ENCODE measurements at places on chromosomes 2 and 18.

- no peak for DNase-seq
Observed at GRCh38 chr2:239268082-239268481, 132.7 kb downstream of the HDAC4 start.

GRCh38 chr2:121212661-121213325 is 72.2 kb downstream of the TFCP2L1 start:
- DNase-seq, result no peak

DNA sequence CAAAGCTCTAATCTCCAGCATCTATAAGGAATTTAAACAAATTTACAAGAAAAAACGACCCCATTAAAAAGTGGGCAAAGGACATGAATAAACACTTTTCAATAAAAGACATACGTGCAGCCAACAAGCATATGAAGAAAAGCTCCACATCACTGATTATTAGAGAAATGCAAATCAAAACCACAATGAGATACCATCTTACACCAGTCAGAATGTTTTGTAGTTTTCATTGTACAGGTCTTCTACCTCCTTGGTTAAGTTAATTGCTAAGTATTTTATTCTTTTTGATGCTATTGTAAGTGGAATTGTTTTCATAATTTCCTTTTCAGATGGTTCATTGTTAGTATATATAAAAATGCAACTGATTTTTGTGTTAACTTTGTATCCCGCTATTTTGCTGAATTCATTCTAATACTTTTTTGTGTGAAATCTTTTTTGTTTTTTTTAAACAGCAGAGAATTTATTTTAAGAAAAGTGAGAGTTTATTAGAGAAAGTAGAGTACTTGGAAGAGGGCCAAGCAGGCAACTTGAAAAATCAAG is 40.7 kb downstream of the SLC39A10 start:
- no peak for DNase-seq

- no peak for DNase-seq
Observed at GRCh38 chr18:67354091-67354490, 162.4 kb downstream of the DSEL start.

DNA sequence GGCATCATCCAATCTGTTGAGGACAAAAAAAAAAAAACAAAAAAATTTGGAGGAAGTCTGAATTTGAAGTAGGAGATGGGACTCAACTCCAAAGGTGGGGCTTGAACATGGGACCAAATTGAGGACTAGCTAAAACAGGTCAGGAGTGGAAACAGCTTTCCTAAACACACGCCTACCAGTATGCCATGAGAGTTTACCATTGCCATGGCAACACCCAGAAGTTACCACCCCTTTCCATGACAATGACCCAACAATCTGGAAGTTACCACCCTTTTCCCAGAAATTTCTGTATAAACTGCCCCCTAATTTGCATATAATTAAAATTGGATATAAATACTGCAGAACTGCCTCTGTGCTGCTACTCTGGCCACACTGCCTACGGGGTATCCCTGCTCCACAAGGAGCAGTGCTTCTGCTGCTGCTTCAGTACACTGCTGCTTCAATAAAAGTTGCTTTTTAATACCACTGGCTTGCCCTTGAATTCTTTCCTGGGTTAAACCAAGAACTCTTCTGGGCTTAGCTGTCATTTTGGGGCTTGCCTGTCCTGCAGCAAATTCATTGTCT is 73.3 kb upstream of the FSIP2 start:
- DNase-seq, result no peak

DNA sequence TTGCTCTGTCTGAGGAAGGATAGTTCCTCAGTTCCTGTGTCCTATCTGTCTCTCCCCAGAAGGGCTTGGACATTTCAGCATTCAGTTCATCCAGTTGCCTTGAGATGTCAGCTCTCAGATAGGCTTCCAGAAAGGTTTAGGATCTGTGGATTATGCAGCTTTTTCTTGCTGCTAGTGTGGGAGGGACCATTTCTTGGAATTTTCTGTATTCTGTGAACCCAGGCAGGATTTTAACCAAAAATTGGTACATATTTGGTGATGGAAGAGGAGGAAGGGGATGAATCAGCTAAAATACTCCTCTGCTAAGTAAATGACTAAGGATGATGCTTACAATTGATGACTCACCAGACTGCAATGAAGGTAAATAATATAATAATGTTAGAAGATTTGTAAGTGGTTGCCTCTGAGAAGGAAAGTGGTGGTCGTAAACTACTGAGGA is 58.6 kb upstream of the DOCK10 start:
- DNase-seq, result no peak

DNA sequence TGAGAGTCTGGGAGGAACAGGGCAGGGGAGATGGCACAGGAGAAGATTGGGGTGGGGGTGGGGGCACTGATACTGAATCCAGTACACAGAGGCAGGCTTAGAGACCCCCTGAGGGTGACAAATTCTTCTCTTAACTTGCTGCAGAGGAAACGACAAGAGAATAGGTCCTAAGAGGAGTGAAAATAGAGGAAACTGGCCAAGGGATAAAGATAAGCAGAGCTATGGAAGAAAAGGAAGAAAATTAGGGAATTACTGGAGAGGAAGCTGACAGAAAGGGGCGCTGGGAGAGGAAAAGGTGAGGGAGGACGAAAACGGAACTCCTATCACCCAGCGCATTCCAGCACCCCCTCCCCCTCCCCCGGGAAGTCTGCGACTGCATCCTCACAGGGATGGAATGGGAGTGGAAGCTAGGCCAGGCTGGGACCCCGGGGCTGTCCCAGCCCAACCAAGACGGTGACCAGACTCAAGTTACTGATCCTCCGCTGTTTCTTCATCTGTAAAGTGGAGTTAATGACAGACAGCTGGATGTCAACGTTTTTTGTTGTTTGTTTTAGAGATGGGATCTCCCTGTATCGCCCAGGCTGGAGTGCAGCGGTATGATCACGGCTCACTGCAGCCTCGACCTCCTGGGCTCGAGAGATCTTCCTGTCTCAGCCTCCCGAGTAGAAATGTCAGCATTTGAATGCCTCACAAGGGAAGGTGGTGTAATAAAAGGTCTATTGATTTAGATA is 2.6 kb upstream of the EMX1 start:
- no peak for DNase-seq

All from NCI-H2029 treated with DMSO at 0.1 percent for 48 hours (cell line).